ENCODE measurements at places on chromosomes 7 and 10. TPM values are rescaled to one million over a fixed set of nuclear protein-coding genes. Genes with fewer than 3 reads are reported as not detected.

GRCh38 chr7:158239290-158239981 lies 348.2 kb downstream of the PTPRN2 start:
- DNase-seq: no peak
- H3K4me1 ChIP-seq: no peaks in the 10 kb centered on the region
- no peaks in the 10 kb centered on the region for H3K36me3 ChIP-seq
- peaks cover 3% of the 10 kb centered on the region for H3K27me3 ChIP-seq
- H3K27ac ChIP-seq: no peak overlapping the region

GRCh38 chr10:123145542-123146012 lies 2.4 kb upstream of the HMX2 start:
- H3K4me3 ChIP-seq: peak overlapping the region; percentile 1
- no peak overlapping the region for H3K27ac ChIP-seq
- peak; percentile 30 for DNase-seq
- peaks cover 60% of the 10 kb centered on the region for H3K4me1 ChIP-seq
- H3K36me3 ChIP-seq: no peaks in the 10 kb centered on the region
- peaks cover 78% of the 10 kb centered on the region for H3K27me3 ChIP-seq

DNA sequence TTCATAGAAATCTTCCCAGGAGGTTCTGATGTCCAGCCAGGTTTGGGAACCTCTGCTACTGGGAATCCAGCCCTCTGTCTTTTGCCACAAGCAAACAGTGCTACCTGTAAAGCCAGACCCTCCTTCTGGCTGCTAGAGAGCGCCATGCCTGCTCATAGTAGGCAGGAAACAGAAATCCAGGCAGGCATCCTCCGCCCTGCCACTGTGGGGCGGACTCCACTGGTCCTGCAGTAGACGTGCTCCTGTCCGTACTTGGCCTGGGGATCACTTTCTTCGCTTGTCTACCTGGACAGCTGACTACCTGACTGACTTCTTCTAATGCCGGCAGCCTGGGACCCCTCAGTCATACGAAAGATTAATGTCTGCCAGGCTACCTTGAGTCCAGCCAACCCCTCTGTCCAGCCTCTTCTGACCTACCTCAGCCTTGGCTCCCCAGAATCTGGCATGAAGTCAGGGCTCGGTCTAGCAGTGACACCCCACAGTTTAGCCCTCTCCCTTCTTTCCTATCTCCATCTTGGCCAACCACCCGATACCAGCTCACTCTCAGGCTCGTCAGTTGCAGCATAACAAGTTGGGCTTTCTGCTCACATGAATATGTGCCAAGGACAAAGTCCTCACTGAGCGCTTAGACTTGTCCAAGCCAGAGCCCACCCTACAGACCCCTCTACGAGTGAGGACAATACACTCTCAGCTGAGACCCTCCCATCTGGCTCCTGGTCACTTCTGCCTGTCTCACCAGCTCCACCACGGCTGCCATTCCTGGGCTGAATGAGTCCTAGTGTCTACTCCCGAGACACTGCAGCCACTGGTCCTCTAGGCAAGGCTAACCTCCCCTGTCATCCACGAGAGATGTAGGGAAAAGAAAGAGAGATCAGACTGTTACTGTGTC lies 43.9 kb upstream of the OPALIN start:
- H3K36me3 ChIP-seq: no peaks in the 10 kb centered on the region
- H3K27me3 ChIP-seq: peaks cover 26% of the 10 kb centered on the region
- H3K27ac ChIP-seq: no peak overlapping the region

GRCh38 chr7:33753881-33754525 lies 151.3 kb upstream of the BMPER start:
- no peak overlapping the region for H3K27ac ChIP-seq
- no peaks in the 10 kb centered on the region for H3K4me1 ChIP-seq
- no peak overlapping the region for H3K4me3 ChIP-seq
- no peaks in the 10 kb centered on the region for H3K27me3 ChIP-seq
- no peak for DNase-seq

Gene HOXA5
- total RNA-seq: not detected

- no peak overlapping the region for H3K27ac ChIP-seq
- peaks cover 3% of the 10 kb centered on the region for H3K27me3 ChIP-seq
- H3K4me1 ChIP-seq: no peaks in the 10 kb centered on the region
- DNase-seq: no peak
- H3K4me3 ChIP-seq: no peak overlapping the region
These were observed 22.6 kb upstream of the CNPY1 start for GRCh38 chr7:155568842-155569494.

GRCh38 chr7:100515072-100515532 lies 23.9 kb upstream of the AGFG2 start:
- H3K27ac ChIP-seq: peak overlapping the region; percentile 46
- no peak for DNase-seq
- no peak overlapping the region for H3K4me3 ChIP-seq
- H3K27me3 ChIP-seq: no peaks in the 10 kb centered on the region
- H3K4me1 ChIP-seq: peaks cover 18% of the 10 kb centered on the region
- no peaks in the 10 kb centered on the region for H3K36me3 ChIP-seq

- no peak for DNase-seq
- no peak overlapping the region for H3K4me3 ChIP-seq
- no peaks in the 10 kb centered on the region for H3K4me1 ChIP-seq
- peaks cover 1% of the 10 kb centered on the region for H3K27me3 ChIP-seq
- no peaks in the 10 kb centered on the region for H3K36me3 ChIP-seq
- no peak overlapping the region for H3K27ac ChIP-seq
These were observed 891.5 kb upstream of the CELF2 start for GRCh38 chr10:10126218-10126617.

- no peak overlapping the region for H3K4me3 ChIP-seq
- peaks cover 10% of the 10 kb centered on the region for H3K27me3 ChIP-seq
- DNase-seq: no peak
- H3K27ac ChIP-seq: no peak overlapping the region
- peaks cover 6% of the 10 kb centered on the region for H3K36me3 ChIP-seq
These were observed 12.9 kb upstream of the C10orf88 start for GRCh38 chr10:122966879-122967278.

GRCh38 chr10:50572017-50572491 lies 51.7 kb downstream of the SGMS1 start:
- H3K4me3 ChIP-seq: no peak overlapping the region
- no peak for DNase-seq
- no peak overlapping the region for H3K27ac ChIP-seq
- peaks cover 31% of the 10 kb centered on the region for H3K4me1 ChIP-seq
- no peaks in the 10 kb centered on the region for H3K27me3 ChIP-seq
- H3K36me3 ChIP-seq: peaks cover 4% of the 10 kb centered on the region

Gene CLCN1
- total RNA-seq: 0.09 TPM

GRCh38 chr7:37369906-37370305 lies 78.8 kb downstream of the ELMO1 start:
- H3K36me3 ChIP-seq: peaks cover 5% of the 10 kb centered on the region
- no peaks in the 10 kb centered on the region for H3K27me3 ChIP-seq
- peaks cover 55% of the 10 kb centered on the region for H3K4me1 ChIP-seq
- no peak for DNase-seq

- H3K36me3 ChIP-seq: no peaks in the 10 kb centered on the region
- no peak overlapping the region for H3K4me3 ChIP-seq
- no peaks in the 10 kb centered on the region for H3K4me1 ChIP-seq
- no peak for DNase-seq
- H3K27ac ChIP-seq: no peak overlapping the region
- no peaks in the 10 kb centered on the region for H3K27me3 ChIP-seq
These were observed 378.4 kb upstream of the SEMA3D start for GRCh38 chr7:85565276-85565675.

GRCh38 chr7:82036146-82036886 lies 266.5 kb upstream of the HGF start:
- no peak for DNase-seq
- H3K4me3 ChIP-seq: no peak overlapping the region
- no peak overlapping the region for H3K27ac ChIP-seq
- H3K27me3 ChIP-seq: no peaks in the 10 kb centered on the region
- no peaks in the 10 kb centered on the region for H3K4me1 ChIP-seq
- H3K36me3 ChIP-seq: no peaks in the 10 kb centered on the region

DNA sequence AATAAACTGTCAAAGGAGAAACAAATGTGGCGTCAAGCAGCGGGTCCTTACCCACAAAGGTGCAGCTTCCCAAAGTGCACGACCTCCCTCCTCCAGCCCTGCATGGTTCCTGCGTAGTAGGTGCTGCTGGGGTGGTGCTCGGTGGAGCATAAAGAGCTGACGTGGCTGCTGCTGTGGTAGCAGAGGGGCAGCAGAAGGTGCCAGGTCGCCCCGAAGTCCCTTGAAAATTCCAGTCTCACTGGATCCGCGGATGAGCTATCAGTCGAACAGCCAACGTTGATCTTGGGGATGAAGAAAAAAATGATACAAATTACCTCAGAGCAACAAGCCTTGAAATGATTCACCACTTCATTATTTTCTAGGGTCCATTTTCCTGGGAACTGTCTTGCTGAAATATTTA lies 105.0 kb upstream of the SLC26A5 start:
- no peak overlapping the region for H3K27ac ChIP-seq
- H3K27me3 ChIP-seq: peaks cover 15% of the 10 kb centered on the region
- H3K4me1 ChIP-seq: no peaks in the 10 kb centered on the region
- H3K4me3 ChIP-seq: no peak overlapping the region
- H3K36me3 ChIP-seq: no peaks in the 10 kb centered on the region

- H3K4me3 ChIP-seq: no peak overlapping the region
- no peak overlapping the region for H3K27ac ChIP-seq
- no peaks in the 10 kb centered on the region for H3K4me1 ChIP-seq
- DNase-seq: no peak
- H3K27me3 ChIP-seq: no peaks in the 10 kb centered on the region
These were observed 110.5 kb downstream of the FANK1 start for GRCh38 chr10:126006906-126007305.

GRCh38 chr10:119655566-119656001 lies 4.4 kb downstream of the BAG3 start:
- H3K27ac ChIP-seq: peak overlapping the region; percentile 74
- H3K27me3 ChIP-seq: no peaks in the 10 kb centered on the region
- peak; percentile 41 for DNase-seq

DNA sequence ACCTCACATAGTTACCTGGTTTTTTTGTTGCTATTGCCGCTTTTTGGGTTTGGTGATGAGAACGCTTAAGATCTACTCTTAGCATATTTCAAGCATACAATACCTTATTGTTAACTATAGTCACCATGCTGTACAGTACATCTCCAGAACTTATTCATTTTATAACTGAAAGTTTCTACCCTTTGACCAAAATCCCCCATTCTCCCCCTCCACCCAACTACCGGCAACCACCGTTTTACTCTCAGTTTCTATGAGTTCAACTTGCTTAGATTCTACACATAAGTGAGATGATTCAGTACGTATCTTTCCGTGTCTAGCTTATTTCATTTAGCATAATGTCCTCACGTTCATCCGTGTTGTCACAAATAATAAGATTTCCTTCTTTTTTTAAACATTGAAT lies 86.7 kb upstream of the IL6 start:
- H3K36me3 ChIP-seq: peaks cover 2% of the 10 kb centered on the region
- peak; percentile 59 for DNase-seq
- no peak overlapping the region for H3K4me3 ChIP-seq
- H3K4me1 ChIP-seq: peaks cover 12% of the 10 kb centered on the region

GRCh38 chr10:7659560-7659959 lies 7.2 kb downstream of the ITIH5 start:
- H3K36me3 ChIP-seq: no peaks in the 10 kb centered on the region
- H3K27me3 ChIP-seq: peaks cover 16% of the 10 kb centered on the region
- H3K4me3 ChIP-seq: no peak overlapping the region
- no peaks in the 10 kb centered on the region for H3K4me1 ChIP-seq
- DNase-seq: no peak

Gene MOGAT3
- total RNA-seq: not detected

- no peak for DNase-seq
- peaks cover 20% of the 10 kb centered on the region for H3K36me3 ChIP-seq
- H3K4me3 ChIP-seq: no peak overlapping the region
- no peak overlapping the region for H3K27ac ChIP-seq
- H3K4me1 ChIP-seq: peaks cover 35% of the 10 kb centered on the region
These were observed 59.0 kb downstream of the GNA12 start for GRCh38 chr7:2785071-2785500.

- no peaks in the 10 kb centered on the region for H3K4me1 ChIP-seq
- no peak overlapping the region for H3K27ac ChIP-seq
These were observed 662.9 kb downstream of the CCSER2 start for GRCh38 chr10:84991301-84991700.

GRCh38 chr10:27724287-27724686 lies 21.3 kb downstream of the MKX start:
- peaks cover 33% of the 10 kb centered on the region for H3K27me3 ChIP-seq
- no peak overlapping the region for H3K4me3 ChIP-seq

DNA sequence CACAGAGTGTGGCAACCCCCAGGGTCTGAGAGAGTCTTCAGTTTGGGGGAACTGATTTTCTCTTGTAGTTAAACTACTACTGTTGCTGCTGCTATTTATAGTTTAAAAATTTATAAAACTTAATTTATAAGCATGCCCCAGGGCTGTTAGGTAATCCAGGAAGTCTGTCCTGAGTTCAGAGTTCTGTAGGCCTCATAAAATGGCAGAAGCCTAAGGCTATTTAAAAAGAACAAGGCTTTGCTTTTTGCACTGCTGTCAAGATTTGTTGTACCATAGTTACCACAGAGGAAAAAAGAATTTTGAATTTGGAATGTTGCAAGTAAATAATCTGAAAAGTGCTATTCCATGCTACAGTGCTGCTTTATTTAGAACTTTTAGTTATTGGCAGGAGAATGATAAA lies 66.1 kb downstream of the AGK start:
- no peak overlapping the region for H3K4me3 ChIP-seq
- H3K27me3 ChIP-seq: no peaks in the 10 kb centered on the region
- H3K27ac ChIP-seq: no peak overlapping the region
- DNase-seq: no peak
- H3K36me3 ChIP-seq: peaks cover 46% of the 10 kb centered on the region
- H3K4me1 ChIP-seq: no peaks in the 10 kb centered on the region

DNA sequence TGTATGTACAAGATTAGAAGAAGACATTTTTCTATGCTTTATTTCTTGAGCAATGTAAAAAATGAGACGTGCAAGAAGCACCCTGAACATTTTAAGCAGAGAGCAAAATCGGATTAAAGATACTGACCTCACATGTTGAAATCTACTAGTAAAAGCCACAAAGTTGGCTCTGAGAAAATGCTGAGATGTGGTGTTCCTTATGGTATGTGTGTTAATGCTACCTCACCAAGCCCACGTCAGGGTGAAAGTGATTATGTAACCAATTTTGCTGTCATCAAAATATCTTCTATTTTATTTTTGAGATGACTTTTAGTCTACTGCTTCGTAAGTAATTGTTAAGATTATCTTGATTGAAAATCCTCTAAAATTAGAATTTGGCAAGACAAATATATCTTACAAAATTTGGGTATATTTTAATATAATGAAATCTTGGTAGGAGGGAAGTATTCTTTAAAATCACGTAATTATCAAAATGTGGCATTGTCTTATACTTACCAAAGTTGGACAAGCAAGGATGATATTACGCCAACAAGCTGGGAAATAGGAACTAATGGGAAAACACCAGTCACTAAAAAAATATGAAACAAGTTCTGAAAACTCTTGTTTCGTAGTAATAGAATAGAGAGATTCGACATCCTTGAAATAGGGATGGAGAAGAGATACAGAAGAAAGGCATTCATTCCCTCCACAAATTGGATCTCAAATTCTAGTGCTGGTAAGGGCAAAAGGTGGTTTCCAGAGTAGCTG lies 5.8 kb downstream of the ADO start:
- peak overlapping the region; percentile 67 for H3K27ac ChIP-seq
- H3K27me3 ChIP-seq: no peaks in the 10 kb centered on the region
- H3K36me3 ChIP-seq: peaks cover 83% of the 10 kb centered on the region
- DNase-seq: no peak
- peaks cover 74% of the 10 kb centered on the region for H3K4me1 ChIP-seq
- no peak overlapping the region for H3K4me3 ChIP-seq

Data from activated CD8-positive, alpha-beta T cell treated with anti-CD3 and anti-CD28 coated beads for 36 hours (primary cell).